NCI-H510A treated with DMSO at 0.1 percent for 48 hours (cell line): ENCODE measurements at places on chromosomes 1 and 21.

GRCh38 chr1:218971156-218971555, 202.5 kb upstream of the LYPLAL1 start:
- DNase-seq, result no peak

DNA sequence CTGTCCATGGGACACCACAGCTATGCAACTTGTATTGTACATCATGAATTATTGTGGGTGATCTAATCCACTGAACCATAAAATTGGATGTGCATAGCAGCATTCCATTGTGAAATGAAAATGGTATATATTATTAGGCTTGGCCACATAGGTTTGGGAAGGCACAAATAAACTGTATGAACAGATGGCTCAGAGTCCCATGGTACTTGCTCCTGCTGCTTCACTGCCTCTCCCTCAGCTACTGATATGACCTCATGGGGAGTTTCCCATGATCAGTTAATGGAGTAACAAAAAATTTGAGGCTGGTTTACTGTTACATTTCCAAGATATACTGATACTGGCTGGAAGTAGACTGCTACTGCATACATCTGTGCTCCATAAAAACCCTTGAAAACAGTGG, 152.7 kb upstream of the NEGR1 start:
- DNase-seq, result no peak

DNA sequence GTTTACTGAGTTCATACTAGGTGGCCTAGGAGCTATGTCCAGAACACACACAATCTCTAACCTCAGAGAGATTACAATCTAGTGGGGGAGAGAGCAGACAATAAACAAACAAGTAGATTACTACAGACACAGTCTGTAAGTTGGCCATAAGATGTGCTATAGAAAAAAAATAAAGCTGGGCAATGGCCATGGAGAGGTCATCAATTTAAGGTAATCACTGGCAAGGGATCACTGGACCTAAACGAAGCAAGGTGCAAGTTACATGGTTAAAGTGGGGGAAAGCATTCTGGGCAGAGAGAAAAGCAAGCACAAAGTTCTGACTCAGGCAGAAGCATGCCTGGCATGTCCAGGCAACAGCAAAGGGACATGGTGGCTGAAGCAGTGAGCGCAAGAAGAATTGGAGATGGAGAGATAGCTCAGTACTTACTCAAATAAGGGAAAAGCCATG, 147.0 kb downstream of the RERE start:
- no peak for DNase-seq

DNA sequence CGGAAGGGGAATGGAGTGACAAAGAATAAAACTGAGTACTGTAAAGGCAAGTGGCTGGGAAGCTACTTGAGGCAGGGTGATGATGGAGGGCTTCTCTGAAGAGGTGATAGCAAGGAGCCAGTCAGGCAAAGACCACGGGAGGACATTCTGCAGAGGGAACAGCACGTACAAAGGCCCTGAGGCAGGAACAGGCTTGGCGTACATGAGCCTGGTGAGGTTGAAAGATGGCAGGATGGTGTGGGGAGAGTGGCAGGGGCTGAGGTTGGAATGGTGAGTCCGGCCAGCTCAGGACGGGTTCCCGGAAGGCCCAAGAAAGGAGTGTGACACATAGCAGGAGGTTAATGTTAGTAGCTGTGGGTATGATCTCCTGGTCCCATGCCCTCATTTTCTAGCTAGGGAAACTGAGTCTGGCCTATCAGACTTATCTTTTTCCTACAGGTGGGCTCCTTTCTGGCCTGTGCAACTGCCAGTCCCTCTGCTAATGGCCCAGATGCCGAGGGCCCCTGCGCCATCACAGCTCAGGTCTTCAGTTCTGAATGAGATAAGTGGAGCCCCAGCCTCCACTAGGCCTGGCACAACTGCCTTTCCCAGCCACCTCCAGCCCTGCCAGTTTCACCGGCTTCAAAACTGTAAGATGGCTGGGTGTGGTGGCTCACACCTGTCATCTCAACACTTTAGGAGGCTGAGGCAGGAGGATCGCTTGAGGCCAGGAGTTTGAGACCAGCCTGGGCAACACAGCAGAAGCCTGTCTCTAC, 87.0 kb downstream of the VWA5B1 start:
- no peak for DNase-seq

DNA sequence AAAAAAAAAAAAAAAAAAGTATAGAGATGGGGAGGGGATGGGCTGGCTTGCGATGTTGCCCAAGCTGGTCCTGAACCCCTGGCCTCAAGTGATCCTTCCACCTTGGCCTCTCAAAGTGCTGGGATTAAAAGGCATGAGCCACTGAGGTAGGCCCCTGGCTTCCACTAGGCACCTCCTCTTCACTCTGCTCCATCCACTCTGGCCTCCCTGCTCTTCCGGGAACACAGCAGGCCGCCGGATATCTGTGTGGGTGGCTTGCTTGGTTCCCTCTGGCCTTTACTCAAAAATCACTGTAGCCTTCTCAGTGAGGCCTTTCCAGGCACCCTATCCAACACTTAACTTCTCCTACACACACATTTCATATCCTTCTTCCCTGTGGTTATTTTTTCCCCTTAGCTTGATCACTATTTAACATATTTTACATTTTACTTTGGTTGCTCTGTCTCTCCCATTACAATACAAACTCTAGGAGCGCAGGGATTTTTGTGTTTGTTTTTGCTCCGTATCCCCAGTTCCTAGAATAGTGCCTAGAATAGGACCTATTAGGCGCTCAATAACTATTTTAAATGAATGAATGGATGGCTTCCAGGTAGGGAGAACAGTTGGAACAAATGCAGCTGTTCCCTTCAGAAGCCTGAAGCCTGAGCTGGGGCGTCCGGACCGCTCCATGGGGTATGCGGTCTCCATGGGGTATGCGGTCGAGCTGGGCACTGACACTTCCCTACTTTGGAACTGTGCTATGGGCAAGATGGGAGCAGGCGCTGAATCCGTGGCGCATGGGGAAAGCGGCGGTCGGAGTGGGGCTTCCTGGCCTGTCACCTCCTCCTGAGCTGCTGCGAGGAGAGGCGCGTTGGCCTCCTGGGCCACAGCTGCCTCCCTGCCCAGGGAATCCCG, 46.7 kb downstream of the H3-3A start:
- DNase-seq, result peak; percentile 16

GRCh38 chr21:44765231-44766013, 36.2 kb downstream of the UBE2G2 start:
- DNase-seq, result peak; percentile 58

GRCh38 chr1:9910076-9910422, at the start of gene CTNNBIP1:
TSS of gene CTNNBIP1 (minus strand) at chr1:9910269. CDS start at chr1:9872064, 38,205 bp downstream.
- no peak for DNase-seq

DNA sequence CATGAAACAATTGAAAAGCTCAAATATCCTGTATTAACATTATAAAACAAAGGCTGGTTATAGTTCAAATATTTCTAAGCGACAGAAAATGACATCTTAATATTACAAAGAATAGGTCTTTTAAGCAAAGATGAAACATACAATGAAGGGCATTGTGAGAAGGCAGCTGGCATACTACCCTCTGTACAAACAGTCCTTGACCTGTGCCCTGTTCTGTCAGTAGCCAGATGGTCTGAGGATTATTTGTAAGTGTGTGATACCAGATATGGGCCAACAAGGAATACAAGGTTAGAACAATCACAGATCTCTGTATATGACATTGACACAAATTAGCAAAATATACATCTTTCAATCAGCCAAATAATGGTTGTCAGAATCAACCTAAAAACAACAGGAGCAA, 1350.4 kb downstream of the AMY1C start:
- DNase-seq, result peak; percentile 39

DNA sequence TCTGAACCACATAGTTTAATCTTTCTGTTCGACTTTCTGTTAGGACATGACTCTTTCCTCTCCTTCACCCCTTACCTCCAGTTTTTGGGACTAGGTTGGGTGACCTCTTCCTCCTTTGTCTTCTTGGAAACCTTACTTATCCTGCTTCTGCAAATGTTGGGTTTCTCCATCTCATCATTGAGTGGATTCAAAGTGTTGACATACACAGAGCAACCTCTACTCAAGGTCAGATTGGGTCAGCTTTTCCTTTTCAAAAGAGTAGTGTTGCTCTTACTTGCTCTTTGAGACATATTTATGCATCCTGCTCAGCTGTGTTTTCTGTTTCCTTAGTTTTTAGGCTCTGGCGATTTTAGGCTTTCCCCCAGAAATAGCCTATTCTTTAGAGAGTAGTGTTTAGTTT, 3.7 kb downstream of the CAMTA1 start:
- no peak for DNase-seq

- DNase-seq, result no peak
Measured at GRCh38 chr1:119136401-119136800, 4.1 kb downstream of the WARS2 start.

- no peak for DNase-seq
Measured at GRCh38 chr1:36068866-36069265, 15.0 kb upstream of the TEKT2 start.

GRCh38 chr1:39297551-39297950, 93.1 kb downstream of the MACF1 start:
- DNase-seq, result no peak

GRCh38 chr1:115807723-115808122, 33.2 kb downstream of the NHLH2 start:
- DNase-seq, result peak; percentile 81
